Kasumi-1 (cell line): ENCODE measurements at places on chromosomes 16 and 17.

- no peak for DNase-seq
Observed at GRCh38 chr16:30748634-30749445, 615 bp downstream of the PHKG2 start.

GRCh38 chr16:23155445-23156049, 6.3 kb upstream of the USP31 start:
- no peak for DNase-seq

GRCh38 chr16:16828913-16829398, 450.0 kb downstream of the NPIPA7 start:
- DNase-seq, result no peak

DNA sequence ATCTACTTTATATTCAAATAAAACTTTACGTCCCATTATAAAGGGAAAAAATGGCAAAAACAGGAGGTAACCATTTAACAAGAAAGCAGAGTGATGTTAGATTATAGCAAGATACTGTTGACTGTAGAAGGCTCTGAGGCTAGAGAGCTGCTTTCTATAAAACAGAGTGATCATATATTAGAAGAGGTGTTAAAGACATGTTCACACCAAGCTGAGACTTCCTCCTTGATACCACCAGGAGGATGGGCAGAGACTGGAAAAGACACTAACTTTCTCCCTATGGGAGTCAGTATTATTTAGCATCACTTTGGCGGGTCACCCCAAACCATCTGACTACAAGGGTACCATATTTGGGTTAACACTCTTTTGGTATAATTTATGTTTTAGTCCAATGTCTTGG, 687 bp upstream of the CIITA start:
- DNase-seq, result no peak

- DNase-seq, result no peak
Observed at GRCh38 chr17:37483311-37484039, 6.2 kb upstream of the DUSP14 start.

DNA sequence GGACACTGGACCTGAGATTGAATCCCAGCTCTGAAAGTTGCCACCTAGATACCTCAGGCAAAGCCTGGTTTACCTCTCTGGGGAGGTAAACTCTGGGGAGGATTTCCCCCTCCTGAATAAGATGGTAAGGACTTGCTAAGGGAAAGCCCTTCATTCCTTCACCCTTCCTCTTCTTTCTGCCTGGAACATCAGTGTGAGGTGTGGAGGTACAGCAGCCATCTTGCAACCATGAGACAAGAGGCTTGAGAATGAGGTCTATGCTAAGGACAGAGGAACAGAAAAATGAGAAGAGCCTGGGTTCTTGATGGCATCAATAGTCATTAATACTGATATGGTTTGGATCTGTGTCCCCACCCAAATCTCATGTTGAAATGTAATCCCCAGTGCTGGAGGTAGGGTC, 23.7 kb upstream of the ADCY9 start:
- no peak for DNase-seq

GRCh38 chr17:50482516-50482915, 3.9 kb downstream of the RSAD1 start:
- DNase-seq, result peak; percentile 79

- no peak for DNase-seq
Observed at GRCh38 chr17:17900615-17901520, 64.1 kb upstream of the SREBF1 start.

DNA sequence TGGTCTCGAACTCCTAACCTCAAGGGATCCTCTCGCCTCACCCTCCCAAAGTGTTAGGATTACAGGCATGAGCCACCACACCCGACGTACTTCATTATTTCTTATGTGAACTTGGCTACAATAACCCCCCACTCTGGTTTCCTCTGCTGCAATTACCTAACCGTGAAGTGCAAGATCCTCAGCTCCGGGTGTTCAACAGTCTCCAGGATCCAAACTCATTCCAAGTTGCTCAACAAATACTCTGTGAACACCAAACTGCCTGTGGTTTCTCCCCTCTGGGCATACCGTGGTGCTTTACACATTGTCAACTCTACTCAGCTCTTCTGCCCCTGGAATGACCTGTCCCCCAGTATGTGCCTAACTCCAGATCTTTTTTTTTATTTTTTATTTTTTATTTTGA, 6.8 kb upstream of the SULT1A1 start:
- no peak for DNase-seq

DNA sequence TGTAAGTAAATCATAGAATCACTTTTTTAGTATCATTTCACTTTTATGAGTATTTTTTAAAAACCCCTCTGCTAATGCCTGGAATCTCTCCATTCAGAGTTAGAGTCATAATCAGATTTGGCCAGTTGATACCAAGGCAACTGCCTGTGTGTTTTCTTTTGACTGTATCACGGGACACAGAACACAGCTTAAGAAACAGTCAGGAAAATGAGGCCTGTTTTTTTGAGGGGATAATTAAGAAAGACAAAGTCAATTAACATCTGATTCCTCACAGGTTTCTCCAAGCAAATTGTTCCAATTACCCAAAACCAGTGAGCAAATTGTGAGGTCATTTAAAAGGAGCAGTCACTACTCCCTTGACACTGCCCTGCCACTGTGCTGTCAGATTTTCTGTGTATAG, 944.5 kb upstream of the SOX9 start:
- DNase-seq, result no peak

- no peak for DNase-seq
Observed at GRCh38 chr16:56068314-56068713, 123.0 kb upstream of the GNAO1 start.

DNA sequence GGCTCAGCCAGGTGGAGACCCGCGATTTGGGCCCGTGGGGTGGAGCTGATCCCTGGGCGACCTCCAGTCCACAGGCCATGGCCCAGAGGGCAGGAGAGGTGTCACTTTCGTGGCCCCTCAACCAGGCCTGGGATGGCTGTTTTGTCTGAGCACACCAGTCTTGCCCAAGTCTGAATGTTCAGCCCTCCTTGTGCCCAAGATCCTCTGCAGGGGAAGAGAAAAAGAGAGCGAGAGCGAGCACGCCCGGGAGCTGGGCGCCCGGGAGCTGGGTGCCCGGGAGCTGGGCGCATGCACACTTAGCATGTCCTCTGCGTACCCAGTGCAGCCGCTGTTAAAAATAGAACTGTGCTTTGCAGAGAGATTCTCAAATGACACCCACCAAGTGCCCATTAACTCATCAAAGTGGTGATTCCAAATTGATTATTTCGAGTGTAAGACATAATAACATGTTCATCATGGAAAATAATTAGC, 403.3 kb upstream of the TNRC6C start:
- no peak for DNase-seq

- DNase-seq, result no peak
Observed at GRCh38 chr17:6439951-6440350, 4.3 kb upstream of the PIMREG start.

GRCh38 chr16:77610496-77610895, 111.8 kb upstream of the NUDT7 start:
- DNase-seq, result no peak

DNA sequence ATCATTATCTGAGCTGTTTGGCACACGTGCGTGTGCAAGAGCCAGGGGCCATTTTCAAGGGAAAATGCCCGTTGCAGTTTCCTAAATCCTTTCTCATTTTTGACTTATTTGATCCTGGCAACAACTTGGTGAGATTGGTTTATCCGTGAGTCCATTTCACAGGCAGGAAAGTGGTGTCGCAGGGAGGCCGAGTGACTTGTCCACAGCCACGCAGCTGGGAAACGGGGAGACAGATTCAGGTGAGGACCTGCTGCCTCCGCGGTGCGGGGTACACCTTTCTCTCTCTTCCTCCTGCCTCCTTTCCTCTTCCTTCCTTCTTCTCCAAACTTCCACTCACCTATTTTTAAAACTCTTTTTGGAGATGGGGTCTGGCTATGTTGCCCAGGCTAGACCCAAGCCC, 46.3 kb upstream of the ZCCHC14 start:
- no peak for DNase-seq

DNA sequence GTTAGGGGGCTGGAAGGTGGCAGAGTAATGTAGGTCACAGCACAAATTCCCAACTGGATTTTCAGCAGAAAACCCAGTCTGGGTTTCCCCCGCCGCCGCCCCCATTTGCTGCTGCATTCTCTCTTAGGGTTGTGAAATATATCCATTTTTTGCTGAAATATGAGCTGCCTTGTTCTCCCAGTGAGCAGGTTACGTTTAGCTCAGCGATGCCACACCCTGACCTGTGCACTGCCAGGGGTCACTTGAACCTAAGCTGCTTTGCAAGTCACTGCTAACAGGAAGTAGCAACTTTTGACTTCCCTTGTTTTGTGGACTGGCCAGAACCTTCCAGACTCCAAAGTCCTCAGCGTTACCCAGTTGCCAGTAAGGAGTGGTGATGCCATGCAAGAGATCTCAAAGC, 274.1 kb downstream of the CPPED1 start:
- DNase-seq, result no peak

- peak; percentile 55 for DNase-seq
Observed at GRCh38 chr16:17416461-17417311, 54.1 kb downstream of the XYLT1 start.

- DNase-seq, result peak; percentile 62
Observed at GRCh38 chr16:57859331-57859730, 57.0 kb upstream of the KIFC3 start.

DNA sequence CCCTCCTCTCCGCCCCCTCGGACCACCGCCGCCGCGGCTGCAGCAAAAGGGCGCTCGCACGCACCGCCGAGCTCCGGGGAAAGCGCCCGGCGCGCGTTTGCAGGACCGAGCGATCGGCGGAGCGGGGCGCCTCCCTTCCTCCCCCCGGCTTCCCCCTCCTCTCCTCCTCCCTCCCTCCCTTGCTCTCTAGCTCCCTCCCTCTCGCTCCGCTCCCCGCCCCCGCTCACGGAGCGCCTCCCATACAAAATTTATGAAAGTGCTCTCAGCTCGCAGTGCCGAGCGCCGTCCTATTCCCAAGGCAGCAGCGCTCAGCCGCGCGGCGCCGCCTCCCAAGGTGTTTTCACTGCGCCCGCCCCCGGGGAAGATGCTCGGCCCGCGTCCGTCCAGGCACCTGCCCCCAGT, at the start of gene RTN4RL1:
TSS of gene RTN4RL1 (minus strand) at position 115 of the 402 bp plus-strand sequence. CDS start 469 bp downstream, outside the sequence.
- DNase-seq, result peak; percentile 22

DNA sequence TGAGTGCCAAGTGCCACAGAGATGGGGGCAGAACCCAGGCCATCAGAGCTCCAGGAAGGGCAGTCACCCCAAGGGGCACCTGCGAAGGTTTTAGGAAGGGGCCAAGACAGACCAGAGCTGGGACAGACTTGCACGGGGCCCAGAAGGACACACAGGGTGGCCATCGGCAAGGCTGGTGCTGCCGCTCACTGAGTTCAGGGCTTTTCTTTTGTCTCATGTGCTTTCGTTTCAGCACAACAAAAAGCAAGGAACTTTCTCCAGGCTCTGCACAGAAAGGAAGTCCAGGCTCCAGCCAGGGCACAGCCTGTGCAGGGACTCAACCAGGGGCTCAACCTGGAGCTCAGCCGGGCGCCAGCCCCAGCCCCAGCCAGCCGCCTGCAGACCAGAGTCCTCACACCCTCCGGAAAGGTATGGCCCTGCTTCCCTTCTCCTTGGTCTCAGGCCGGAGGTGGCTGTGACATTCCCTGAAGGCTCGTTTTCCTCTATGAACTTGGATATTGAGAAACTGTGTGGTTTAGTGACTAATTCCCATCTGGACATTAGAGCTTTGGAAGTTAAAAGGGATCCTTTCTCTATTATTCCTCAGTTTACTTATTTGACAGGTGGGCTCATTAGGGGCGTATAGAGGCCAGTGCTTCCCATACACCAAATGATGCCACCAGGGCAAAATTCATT, 37.9 kb downstream of the ELAC2 start:
- DNase-seq, result no peak

DNA sequence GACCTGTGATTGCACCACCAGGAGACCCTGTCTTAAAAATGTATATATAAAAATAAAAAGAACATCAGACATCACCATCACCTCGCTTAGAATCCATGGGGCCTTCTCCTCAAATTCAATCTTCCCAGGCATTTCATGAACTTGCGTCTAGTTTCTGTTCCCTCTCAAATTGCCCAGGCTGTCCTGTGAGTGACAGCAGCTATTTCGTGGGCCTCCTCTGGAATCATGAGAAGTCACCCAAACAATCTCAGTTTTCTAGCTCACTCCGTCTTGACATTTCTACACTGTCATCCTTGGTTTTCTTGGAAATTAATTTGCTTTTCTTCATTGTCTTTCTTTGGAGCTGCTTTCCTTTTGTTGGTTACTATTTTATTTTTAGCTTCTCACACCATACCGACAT, 7.3 kb downstream of the SLC52A1 start:
- DNase-seq, result no peak

DNA sequence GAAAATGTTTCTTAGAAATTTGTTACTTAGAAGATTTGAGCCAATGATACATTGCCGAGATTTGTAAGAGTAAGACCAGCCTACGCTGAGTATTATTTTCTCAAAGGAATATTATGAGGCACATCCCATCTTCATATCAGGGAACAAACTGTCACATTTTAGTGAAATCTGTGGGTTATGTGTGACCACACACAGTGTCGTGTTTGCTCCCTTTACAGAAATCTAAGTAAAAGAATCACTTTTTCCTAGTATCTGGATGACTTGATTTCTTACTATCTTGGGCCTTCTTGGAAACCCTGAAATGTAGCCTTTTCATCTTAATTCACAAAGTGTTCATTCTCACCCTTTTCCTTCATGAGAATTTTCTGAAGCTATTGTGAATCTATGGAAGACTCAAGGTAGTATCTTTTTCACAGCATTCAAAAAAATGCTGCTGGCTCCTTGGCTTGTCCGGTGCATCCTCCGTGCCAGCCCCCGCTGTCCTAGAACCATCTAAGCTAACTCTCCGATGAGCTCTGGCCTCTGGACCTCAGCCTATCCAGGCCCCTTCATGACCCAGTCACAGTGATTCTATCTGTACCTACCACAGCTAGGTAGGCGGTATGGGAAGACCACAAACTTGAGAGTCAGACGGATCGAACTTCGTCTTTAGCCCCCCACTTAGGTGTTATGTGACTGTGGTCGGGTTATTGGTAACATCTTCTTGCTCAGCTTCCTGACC, 524.3 kb downstream of the MAF start:
- no peak for DNase-seq

GRCh38 chr17:60934723-60935122, 257.1 kb downstream of the BCAS3 start:
- no peak for DNase-seq

DNA sequence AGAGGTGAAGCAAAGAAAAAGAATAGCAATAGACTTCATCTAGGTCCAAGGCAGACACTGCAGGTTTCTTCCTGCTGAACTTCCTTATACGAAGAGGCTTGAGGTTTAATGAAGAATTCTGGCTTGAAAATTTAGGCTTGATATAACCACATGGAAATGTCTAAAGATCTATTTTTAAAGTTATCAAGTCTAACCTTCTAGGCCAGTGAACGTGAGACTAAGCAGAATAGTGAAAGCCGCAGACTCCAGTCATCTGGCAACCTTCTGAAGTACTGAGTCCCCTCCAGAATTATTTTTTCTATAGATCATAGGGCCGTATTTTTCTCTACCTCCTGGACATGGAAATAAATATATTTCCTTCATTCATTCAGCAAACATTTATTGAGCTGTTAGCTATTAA, 333.6 kb downstream of the BCAS3 start:
- DNase-seq, result no peak

- no peak for DNase-seq
Observed at GRCh38 chr16:21239646-21240045, 6.1 kb downstream of the ANKS4B start.

GRCh38 chr17:41619036-41619926, 5.1 kb downstream of the KRT17 start:
- no peak for DNase-seq
